ENCODE measurements at places on chromosomes 5 and 9.

DNA sequence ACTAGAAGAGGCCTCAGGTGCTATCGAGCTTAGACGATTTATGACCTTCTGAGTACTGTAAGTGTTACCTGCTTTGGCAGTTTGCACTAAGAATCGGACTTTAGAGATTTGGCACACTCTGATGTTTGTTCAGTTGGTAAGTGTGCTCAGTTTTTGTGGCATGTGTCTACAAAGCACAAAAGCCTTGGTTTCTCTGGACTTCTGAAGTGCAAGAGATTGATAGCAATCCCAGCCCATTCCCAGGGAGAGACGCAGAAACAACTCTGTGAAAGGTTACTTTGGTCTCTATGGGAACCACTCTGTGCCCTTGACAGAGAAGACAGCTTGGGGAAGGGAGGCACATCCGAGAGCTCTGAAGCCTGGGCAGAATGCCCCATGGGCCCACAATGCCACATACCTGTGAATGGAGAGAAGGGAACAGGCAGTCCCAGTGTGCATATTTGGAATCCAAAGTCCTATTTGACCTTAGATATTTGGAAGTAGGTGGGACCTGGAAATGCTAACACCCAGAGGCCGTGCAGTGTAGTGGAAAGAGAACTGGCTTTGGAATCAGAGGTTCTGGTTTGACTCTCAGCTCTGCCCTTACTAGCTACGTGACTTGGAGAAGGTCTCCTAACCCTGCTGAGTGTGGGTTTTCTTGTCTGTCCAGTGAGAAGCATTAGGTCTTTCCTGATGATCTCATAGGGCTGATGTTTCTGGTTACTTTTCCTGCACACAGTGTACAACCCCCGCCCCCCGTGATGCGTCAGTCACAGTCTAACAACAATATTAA is 194.3 kb upstream of the VLDLR start:
- no peak for DNase-seq

DNA sequence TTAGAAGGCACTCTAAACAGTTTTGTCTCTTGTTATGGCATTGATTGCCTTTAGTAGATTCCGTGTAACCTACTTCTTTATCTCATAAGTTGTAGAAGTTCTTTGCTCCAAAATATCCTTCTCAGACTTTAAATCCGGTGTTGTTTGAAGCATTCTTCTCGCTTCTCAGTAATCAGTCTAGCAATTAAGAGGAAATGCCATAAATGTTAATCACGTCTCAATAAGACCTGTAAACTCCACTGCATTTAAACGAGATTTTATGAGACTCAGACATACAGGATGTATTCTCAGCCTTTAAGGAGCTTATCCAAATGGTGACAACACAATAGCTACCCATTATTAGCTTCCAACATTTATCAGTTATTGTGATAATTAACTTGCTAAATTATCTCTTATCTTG is 7.7 kb upstream of the C5 start:
- DNase-seq = no peak

DNA sequence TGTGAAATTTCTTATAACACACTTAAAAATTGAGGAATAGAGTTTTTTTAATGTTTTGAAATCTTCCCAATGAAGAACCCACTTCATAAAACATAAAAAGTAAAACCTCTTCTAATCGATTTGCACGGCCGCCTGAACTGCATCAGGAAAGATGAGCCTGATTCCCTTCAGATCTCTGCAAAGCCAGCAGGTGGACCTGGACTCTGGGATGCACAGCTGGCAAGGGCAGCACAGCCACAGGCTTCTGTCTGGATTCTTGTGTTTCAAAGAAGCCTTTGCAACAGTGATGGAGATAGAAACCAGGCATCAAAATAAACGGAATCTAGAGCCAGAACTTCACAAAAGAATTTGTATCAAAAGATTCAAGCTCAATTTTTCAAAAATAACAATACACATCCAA is 36.0 kb upstream of the SPATA31C2 start:
- no peak for DNase-seq

DNA sequence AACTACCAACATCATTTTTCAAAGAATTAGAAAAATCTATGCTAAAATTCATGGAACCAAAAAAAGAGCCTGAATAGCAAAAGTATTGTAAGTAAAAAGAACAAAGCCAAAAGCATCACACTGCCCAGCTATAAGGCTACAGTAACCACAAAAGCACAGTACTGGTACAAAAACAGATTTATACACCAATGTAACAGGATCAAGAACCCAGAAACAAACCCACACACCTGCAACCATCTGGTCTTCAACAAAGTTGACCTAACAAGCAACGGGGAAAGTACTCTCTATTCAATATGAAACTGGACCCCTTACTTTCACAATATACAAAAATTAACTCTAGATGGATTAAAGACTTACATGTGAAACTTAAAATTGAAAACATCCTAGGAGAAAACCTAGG is 94.2 kb upstream of the TARS1 start:
- DNase-seq = no peak

DNA sequence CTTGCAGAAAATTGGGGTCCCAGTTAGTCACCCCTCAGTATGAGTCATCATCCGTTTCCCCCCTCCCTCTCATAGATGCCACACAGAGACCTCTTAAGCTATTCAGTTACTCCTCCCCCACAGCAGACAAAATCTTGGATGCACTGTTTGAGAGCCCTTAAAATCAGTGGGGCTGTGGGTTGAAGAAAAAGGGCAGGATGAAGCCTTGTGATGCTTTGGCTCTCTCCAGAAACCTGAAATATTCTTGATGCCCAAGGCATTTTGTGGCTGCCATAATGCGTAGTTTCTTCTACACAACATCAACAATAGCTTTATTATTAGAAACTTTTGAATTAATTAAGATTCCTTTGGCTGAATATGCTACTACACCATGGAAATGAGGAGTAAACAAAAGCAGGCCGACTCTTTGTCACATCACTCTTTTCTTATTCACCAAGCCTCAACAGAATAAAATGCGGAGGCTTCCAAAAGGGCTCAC is 133.8 kb downstream of the MRPS30 start:
- no peak for DNase-seq

- DNase-seq = no peak
Observed at GRCh38 chr9:90953200-90953599, 151.6 kb downstream of the SYK start.

GRCh38 chr5:72032788-72033187 is 74.5 kb upstream of the MAP1B start:
- DNase-seq = no peak

- DNase-seq = no peak
Observed at GRCh38 chr9:111807197-111807596, 12.5 kb upstream of the SHOC1 start.

GRCh38 chr5:133163839-133164238 is 112.0 kb downstream of the HSPA4 start:
- no peak for DNase-seq

GRCh38 chr9:80605129-80605528 is 1033.4 kb downstream of the TLE4 start:
- no peak for DNase-seq

DNA sequence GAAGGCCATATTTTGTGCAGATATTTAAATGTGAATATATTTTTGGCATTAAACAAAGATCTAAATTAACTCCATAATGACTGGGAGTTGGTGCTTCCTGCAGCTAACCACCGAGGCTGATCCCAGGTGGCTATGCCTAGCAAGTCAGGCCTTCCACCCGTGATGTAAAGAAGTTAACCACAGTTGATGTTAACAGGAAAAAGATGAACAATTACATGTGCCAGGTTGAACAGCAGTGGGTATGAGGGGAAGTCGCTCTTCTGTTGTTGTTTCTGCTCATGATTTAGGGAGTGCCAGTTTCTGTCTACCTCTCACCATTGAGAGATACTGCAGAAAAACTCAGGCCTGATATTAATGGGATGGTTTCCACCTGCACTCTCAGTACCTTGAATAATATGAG is 334.3 kb downstream of the EBF1 start:
- DNase-seq = no peak

DNA sequence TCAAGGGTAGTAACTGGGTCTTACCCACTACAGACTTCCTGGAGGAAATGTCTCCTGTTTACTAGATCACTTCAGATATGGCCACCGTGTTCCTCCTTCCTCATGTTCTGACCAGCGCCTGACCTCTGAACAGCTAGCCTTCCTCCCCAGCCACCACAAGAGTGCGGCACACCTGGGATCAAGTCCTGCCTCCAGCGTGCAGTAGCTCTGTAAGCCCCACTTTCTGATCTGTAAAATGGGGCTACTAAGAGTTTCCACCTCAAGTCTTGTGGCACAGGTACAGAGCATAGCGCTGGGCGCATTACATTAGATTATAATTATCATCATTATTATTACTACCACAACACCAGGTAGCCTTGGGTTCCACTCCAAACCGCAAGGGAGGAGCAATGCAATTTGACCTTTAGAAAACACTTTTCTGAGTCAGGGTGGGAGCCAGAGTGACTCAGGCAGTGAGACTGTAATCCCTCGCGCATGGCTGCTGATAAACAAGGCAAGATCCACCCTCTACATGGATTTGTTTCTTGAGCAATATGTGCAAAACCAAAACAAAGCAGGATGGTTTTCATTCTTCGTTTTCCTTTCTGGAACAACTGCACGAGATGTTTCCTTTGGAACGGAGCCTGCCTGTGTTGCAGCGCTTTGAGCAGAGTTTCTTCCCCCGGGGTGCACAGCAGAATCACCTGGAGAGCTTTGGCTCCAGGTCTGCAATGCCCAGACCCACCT is 65.0 kb upstream of the ANGPTL2 start:
- DNase-seq = no peak

GRCh38 chr9:114166614-114167572 is 11.6 kb downstream of the COL27A1 start:
- no peak for DNase-seq

- DNase-seq = no peak
Observed at GRCh38 chr5:56319526-56320181, 86.5 kb upstream of the ANKRD55 start.

DNA sequence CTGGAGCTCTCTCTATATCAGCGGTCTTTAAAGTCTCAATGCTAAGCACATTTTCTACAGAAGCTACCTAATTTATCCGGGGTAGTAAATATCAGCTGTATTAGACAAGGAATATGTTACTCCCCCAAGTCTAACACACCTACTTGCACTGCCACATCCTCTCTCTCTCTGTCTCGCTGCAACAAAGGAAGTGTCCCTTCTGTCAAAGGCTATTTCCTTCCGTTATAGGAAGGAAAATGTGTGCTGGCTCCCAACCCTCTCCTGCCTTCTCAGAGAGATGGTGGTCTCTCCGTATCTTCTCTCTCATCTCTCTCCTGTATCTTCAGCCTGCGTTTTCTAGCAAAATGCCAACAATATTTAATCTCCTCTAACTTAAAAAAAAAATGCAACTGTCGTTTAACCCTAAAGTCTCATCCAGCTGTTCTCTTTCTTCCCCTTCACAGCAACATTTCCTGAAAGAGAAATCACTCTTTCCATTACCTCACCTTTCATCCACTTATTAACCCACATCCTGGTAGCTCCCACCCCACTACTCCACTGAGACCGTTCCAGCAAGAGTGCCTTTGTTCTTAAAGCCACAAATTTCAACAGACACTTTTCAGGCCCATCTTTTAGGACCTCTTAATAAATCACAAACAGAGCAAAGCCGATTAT is 2.3 kb downstream of the TTF1 start:
- no peak for DNase-seq

GRCh38 chr9:20981486-20981885 is 50.0 kb downstream of the HACD4 start:
- DNase-seq = no peak

GRCh38 chr9:83430681-83431080 is 107.5 kb downstream of the FRMD3 start:
- no peak for DNase-seq

GRCh38 chr9:130531670-130532069 is 47.7 kb upstream of the FUBP3 start:
- no peak for DNase-seq

DNA sequence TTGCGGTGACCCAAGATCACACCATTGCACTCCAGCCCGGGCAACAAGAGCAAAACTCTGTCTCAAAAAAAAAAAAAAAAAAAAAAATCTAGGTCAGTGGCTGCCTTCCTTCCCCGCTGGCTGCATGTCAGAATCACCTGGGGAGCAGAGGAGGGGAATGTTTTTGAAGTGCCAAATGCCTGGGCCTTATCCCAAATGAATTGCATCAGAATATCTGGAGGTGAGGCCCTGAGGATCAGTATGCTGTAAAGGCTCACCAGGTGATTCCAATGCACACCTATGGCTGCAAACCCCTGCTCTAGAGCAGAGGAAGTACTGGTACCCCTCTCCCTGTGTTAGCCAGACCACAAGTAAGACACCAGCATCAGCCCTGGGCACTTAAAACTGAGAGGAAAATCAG is 44.7 kb upstream of the GABRP start:
- DNase-seq = no peak

DNA sequence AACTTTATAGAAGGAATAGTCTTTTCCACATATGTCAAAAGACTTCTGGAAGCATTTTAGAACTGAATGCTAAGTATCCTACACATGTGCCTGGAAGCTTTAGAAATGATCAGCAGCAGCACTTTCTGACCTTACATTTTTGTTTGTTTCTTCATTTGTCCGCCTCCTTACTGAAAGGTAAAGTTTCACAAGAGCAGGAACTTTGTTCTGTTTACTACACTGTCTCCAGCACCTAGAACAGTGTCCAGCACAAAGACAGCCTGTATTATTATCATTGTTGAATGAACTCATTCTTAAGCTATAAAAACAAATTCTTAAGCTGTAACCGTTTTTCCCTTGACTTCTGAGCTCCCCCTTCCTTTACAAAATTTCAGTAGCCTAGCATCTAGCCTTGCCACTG is 14.8 kb downstream of the PIP5K1B start:
- DNase-seq = no peak

DNA sequence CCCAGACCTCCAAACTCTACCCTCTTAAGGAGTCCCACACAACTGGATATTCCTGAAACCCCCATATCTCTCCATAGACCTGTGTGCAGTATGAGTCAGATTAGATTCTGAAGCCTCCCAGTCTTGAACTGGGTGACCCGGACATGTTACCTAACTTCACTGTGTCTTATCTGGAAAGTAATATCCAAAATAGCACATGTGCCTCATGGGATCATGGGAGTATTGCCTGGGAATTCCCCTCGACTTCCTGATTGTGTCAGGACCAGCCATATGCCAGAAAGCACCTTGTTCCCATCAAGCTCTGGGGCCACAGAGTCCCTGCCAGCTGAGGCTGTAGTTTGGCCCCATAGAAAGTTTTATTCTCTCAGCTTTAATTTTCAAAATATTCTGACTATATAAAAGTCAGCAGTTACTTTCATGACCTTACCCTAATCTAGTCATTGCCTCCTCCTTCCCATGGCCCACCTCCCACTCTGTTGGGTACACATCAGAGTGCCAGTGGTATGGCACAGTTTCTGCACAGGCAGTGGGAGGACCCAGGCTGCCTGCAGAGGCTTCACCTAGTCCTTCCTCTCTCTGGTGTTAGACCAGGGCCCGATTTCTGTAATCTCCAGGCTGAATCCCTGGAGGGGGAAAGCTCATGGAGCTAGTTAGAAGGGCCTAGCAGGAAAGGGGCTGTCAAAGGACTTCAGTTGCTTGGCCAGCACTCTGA is 19.5 kb upstream of the B4GALT1 start:
- DNase-seq = no peak

GRCh38 chr9:99201603-99202002 is 20.1 kb downstream of the ALG2 start:
- DNase-seq = no peak

- no peak for DNase-seq
Observed at GRCh38 chr9:92535940-92536850, at the start of gene ECM2. ECM2 (minus strand) TSS chr9:92535990; CDS start chr9:92522866, 13,124 bp downstream.

- no peak for DNase-seq
Observed at GRCh38 chr9:113519426-113520108, 56.0 kb downstream of the RGS3 start.

Data from activated effector memory CD4-positive, alpha-beta T cell treated with Interleukin-2 at 50 U/mL for 16 hours (primary cell).